SK-N-MC (cell line): ENCODE measurements at places on chromosomes 5 and 9.

GRCh38 chr5:118791926-118792734 is 196.2 kb downstream of the DTWD2 start:
- peak; percentile 67 for DNase-seq

GRCh38 chr5:101425339-101425859 is 522.3 kb upstream of the ST8SIA4 start:
- DNase-seq = no peak

GRCh38 chr9:87245271-87245670 is 252.4 kb upstream of the DAPK1 start:
- no peak for DNase-seq

DNA sequence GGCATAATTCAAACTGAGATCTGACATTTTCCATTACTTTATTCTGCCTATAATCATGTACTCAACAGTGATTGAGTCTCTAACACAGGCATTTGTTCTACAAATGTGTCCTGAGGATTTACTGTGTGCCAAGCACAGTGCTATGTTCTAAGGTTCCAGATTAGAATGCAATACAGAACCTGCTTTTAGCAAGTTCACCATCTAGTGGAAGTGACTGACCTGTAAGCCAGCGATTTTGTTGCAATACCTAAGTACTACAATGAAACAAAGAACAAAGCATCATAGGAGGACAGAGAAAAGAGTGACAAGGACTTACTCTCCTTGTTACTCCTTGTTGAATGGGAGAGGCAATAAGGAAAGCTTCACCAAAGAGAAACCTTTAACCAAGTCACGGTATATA is 348.1 kb downstream of the ELAVL2 start:
- DNase-seq = no peak
